ENCODE measurements at places on chromosomes 16 and 17. TPM values are rescaled to one million over a fixed set of nuclear protein-coding genes. Genes with fewer than 3 reads are reported as not detected.

The TSPAN10 gene
- polyA plus RNA-seq = 3.7 TPM

The CCL23 gene
- not detected for polyA plus RNA-seq

The TMEM220 gene
- polyA plus RNA-seq = 14.0 TPM

The FNDC8 gene
- not detected for polyA plus RNA-seq

The ZSWIM7 gene
- 52.3 TPM for polyA plus RNA-seq

The TBC1D3I gene
- 0.30 TPM for polyA plus RNA-seq

The SKAP1 gene
- 2.6 TPM for polyA plus RNA-seq

The C16orf86 gene
- 2.2 TPM for polyA plus RNA-seq

The CDR2L gene
- polyA plus RNA-seq = 19.7 TPM

The LLGL2 gene
- 29.3 TPM for polyA plus RNA-seq

The TLCD2 gene
- 9.7 TPM for polyA plus RNA-seq

The ETV4 gene
- 22.0 TPM for polyA plus RNA-seq

The NATD1 gene
- 9.1 TPM for polyA plus RNA-seq

The MCRIP1 gene
- 77.0 TPM for polyA plus RNA-seq

The RAPGEFL1 gene
- polyA plus RNA-seq = 8.0 TPM

The TNFRSF17 gene
- 0.22 TPM for polyA plus RNA-seq

The NOS2 gene
- 1.5 TPM for polyA plus RNA-seq

The TBC1D3E gene
- polyA plus RNA-seq = not detected

The KRT20 gene
- polyA plus RNA-seq = not detected

The C16orf46 gene
- 2.1 TPM for polyA plus RNA-seq

The GAST gene
- not detected for polyA plus RNA-seq

The CCL15 gene
- polyA plus RNA-seq = 0.37 TPM

The HERPUD1 gene
- 115 TPM for polyA plus RNA-seq

The BEAN1 gene
- 9.0 TPM for polyA plus RNA-seq

The RNF222 gene
- polyA plus RNA-seq = 0.05 TPM

The SLC46A1 gene
- polyA plus RNA-seq = 9.4 TPM

The MRPL45 gene
- 64.6 TPM for polyA plus RNA-seq

The CYBA gene
- polyA plus RNA-seq = 47.8 TPM

The TMEM235 gene
- polyA plus RNA-seq = 0.10 TPM

The SCNN1B gene
- 2.4 TPM for polyA plus RNA-seq

The MMP28 gene
- 8.8 TPM for polyA plus RNA-seq

The TPSG1 gene
- polyA plus RNA-seq = not detected

The IRF8 gene
- polyA plus RNA-seq = 12.6 TPM

The TBX2 gene
- 133 TPM for polyA plus RNA-seq

The CPHXL2 gene
- polyA plus RNA-seq = not detected

The HS3ST3B1 gene
- polyA plus RNA-seq = 2.7 TPM
